ENCODE measurements at places on chromosomes 1 and 21.

GRCh38 chr1:155856257-155856974, 598 bp downstream of the GON4L start:
- DNase-seq: no peak

GRCh38 chr1:245871915-245872314, 635.2 kb downstream of the SMYD3 start:
- DNase-seq: no peak

- no peak for DNase-seq
These were observed 3.4 kb downstream of the ZNF326 start for GRCh38 chr1:89998306-89998705.

- no peak for DNase-seq
These were observed 5.7 kb downstream of the LRRC71 start for GRCh38 chr1:156926175-156926574.

GRCh38 chr1:227472772-227473171, 90.6 kb upstream of the ZNF678 start:
- no peak for DNase-seq

DNA sequence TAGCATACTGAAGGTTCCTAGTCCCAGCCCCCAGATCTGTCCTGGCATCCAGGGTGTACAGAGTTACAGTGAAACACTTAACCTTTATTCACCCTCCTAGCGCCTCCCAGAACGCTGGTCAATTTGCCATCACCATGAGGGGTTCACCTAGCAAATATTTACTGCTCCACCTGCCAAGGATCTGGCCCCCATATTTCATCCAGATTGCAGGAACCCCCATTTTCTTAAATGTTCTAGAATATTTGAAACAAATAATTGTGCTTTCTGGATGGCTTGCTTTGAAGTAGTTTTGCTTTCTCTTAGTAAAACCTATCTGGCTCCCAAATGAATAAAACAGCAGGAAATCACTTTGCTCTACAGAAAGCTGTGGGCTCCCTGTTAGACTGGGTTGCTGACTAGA, 37.7 kb downstream of the KCNN3 start:
- DNase-seq: no peak

- DNase-seq: no peak
These were observed 4.2 kb upstream of the KRTAP12-1 start for GRCh38 chr21:44686000-44686781.

GRCh38 chr1:12083766-12084165, 20.7 kb downstream of the TNFRSF8 start:
- DNase-seq: no peak

DNA sequence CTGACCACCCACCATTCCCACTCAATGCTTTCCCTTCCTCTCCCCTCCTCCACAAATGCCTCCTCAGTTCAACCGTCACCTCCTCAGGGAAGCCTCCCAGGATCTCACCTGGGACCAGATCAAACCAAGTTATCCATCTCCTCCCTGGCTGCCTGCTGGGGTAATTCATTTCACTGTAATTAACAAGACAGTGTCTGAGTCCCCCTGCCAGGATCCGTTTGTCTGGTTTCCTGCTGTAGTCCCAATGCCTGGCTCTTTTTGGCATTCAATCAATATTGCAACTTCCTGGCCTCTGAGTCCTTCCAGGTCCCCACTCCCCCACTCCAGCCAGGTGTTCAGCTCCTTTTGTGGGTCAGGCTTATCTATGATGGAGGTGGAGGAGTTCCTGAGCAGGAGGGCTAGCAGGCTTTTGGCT, 687.7 kb downstream of the PTPRU start:
- no peak for DNase-seq

DNA sequence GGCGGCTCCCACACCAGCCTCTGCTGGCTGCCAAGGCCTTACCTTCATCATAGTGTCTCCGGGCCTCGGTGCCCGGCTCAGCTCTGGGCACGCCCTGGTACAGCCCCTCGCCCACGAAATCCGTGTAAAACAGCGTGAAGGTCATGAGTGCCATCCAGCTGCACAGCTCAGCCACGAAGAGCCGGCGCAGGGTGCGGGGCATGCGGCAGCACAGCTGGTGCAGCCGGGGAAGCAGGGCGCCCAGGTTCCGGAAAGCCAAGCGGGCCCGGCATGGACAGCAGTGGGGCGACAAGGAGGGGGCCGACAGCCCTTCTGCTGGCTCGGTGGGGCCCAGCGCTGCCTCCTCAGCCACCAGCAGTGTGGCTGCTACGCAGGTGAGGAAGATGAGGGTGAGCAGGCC, 17.5 kb downstream of the SLC45A3 start:
- DNase-seq: no peak

DNA sequence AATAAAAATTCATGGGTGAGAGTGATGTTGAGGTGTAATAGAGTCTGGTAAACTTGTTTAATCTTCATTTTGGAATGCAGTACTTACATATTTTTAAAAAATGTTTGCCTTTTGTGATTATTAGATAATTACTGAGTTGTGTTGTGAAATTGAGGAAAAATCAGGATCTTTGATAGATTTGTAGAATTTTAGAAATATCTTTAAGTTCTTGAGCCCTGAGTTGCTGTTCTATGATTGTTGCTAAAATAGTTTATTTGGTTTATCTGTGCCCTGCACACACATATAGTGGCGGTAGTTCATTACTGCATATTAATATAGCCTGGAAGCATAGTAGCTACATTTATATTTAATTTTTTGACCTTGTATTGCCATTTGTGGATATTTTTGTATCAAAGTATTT, 1.6 kb downstream of the B3GALT2 start:
- no peak for DNase-seq

DNA sequence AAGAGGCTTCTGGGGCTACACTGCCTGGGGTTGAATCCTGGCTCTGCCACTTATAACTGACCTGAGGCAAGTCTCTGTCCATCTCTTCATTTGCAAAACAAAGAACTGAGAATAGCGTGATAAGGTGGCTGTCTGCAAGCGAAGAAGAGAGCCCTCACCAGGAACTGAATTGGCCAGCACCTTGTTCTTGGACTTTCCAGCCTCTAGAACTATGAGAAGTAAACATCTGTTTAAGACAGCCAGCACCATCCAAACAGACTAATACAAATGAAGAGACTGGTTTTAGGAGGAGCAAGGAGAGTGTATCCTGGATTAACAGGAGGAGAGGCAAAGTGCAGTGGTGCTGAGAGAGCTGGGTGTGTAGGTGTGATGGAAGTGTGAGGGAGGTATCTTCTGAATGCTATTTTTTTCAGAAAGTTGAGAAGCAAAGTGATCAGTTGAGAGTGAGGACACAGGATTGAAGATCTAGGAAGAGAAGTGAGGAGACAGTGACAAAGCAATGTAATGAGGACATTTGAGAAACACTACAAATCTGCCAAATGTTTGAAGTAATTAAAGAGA, 59.3 kb downstream of the CD58 start:
- no peak for DNase-seq

DNA sequence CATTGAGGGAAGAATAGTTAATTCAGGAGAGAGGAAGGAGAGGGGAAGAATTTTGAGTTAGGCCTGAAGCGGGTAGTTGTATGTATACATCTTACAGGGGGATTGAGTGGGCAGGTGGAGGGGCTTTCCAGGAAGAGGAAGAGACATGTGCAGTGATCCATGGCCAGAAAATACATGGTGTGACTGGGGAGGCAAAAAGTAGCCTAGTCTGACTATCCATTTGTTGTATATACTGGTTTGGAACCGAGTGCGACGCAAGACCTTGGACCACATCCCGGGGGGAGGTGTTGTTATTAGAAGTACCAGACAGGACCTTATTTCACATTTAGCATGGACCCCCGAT, 158.3 kb downstream of the SDCCAG8 start:
- DNase-seq: no peak

GRCh38 chr1:153573351-153573750, 7.7 kb upstream of the S100A2 start:
- no peak for DNase-seq

DNA sequence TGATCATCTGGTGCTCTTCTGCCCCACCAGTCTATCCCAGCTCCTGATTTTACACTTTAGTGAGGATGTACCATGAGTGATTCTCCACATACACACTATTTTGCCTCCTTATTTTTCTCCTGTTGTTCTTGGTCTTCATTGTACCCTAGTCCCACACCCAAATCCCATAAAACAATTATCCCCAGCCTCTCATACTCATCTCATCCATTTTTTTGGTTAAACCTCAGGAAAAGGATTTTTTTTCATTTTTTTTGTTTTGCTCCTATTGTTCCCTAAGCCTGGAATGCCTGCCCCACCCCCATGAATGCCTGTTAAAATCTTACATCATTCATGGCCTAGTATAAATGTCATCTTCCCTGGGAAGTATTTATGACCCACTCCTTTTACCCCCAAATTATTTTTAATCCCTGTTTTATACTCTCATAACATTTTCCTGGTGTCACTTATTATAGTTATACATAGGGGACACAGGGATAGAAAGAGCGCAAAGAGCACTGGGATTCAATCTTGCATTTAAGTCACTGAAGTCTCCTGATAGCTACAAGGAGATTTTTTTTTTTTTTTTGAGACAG, 4.9 kb upstream of the LINGO4 start:
- DNase-seq: no peak

GRCh38 chr1:1181938-1182410, 8.3 kb downstream of the TTLL10 start:
- DNase-seq: no peak

DNA sequence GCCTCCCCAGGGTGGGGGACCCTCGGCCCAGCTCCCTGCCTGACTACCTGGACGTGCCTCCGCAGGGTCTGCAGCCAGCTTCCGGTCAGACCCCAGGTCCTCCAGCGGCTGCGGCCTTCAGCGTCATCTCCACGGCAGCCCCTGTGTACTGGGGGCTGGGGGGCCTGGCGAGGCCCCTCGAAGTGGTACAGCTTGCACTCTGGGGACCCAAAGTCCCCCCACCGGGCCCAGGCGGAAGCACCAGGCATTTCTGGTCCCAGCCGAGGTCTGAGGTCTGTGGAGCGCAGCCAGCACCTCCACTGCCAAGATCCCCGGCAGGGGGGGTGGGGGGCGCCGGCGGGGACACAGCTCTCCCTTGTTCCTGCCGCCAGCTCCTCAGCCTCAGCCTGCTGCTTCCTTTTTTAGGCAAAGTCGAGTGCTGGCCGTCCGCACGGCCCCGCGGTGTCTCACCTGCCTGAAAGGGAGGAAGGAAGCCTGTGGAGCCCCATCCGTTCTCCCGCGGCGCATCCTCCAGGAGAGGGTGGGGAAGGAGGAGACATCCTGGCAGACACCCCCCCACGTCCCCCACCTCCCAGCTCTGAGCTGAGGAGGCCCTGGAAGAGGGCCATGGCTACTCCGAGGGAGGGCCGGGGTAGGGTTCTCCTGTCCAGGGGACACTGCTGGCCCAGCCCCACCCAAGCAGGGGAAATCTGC, 1.2 kb upstream of the VWA1 start:
- DNase-seq: peak; percentile 85

- no peak for DNase-seq
These were observed 7.1 kb upstream of the DIPK1A start for GRCh38 chr1:92968138-92969032.

- no peak for DNase-seq
These were observed 42.6 kb downstream of the KIRREL1 start for GRCh38 chr1:158035976-158036583.

Measured in substantia nigra (tissue), 51 donors.